Stimulated activated CD4-positive, alpha-beta T cell treated with anti-CD3 and anti-CD28 coated beads, Interleukin-2, amount 100 ng/mL, for 4 hours (primary cell): ENCODE measurements at places on chromosomes 4 and X.

- no peak for DNase-seq
These were observed 412.5 kb downstream of the ADAM29 start for GRCh38 chr4:175330652-175331051.

DNA sequence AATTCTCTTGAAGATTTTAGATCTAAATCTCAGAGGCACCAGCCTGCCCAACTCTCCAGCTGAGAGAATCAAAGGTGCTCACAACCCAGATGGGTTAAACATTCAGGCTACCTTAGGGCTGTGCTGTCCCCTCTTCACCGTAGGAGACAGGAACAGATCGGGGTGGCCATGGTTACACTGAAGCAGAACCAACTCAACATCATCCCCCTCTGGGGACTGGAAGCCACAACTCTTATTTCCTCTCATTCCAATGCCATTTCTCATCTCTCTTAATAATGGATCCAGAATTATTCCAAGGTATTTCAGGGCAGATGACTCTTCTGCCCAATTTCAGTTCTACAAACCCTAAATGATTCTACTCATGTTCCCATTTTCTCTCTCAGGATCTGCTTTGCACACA lies 109.7 kb downstream of the NKX6-1 start:
- DNase-seq = no peak

- no peak for DNase-seq
These were observed 28.4 kb upstream of the SLC10A7 start for GRCh38 chr4:146550161-146550560.

GRCh38 chr4:124555959-124556358 lies 156.6 kb downstream of the ANKRD50 start:
- DNase-seq = no peak

DNA sequence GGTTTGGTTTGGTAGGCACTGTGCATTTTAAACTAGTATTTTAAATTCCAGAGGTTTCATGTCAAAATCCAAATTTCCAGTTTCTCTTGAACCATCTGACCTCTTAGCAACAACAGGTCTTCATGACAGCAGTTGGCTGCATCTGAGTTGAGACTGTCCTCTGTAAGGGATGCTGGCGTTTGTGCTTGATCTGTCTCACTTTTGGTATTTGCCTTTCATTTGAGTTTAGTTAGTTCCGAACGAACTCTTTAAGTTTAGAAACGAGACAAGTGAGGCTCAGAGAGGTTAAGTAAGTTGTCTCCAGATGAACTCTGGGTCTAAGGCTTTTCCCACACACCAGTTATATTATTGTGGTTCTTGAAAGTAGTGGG lies 29.1 kb downstream of the SPARCL1 start:
- no peak for DNase-seq

DNA sequence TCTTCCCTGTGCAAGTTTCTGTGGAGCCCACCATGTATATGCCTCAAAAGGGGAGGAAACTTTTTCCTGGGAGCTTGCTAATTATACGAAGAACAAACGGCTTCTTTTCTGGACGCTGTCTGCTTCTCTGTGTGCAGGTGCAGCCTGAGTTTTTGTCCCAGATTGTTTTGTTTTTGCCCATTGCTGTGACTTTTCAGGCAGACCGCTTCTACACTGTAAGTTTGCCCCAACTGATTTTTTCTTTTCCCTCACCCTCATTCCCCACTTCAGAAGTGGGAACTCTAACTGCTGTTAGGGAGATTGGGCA lies 51.9 kb downstream of the HMGB2 start:
- DNase-seq = no peak

GRCh38 chrX:153398275-153398960 lies 2.7 kb downstream of the PNMA6E start:
- no peak for DNase-seq

GRCh38 chrX:45743081-45743533 lies 542.4 kb upstream of the DIPK2B start:
- DNase-seq = no peak

- DNase-seq = no peak
These were observed 86.1 kb downstream of the ADRA2C start for GRCh38 chr4:3852309-3852708.

DNA sequence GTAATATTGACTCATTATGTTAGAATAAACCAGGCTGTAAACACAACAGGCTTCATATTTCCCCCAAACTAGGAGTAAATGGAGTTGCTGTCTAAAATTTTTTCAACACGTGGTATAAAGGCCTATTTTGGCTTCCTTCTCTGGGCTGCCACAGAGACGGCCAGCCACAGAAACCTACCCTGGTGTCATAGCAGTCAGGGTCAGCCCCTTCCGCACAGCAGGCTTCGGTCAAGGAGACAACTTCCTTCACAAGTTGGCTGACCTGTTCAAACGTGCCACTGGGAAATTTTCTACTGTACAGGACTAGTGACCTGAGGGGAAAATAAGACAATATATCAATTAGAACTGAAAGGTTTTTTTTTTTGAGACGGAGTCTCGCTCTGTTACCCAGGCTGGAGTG lies 15.8 kb downstream of the GC start:
- DNase-seq = no peak

GRCh38 chr4:31362756-31363155 lies 642.6 kb downstream of the PCDH7 start:
- no peak for DNase-seq
